ENCODE measurements at places on chromosomes 1 and 21.

GRCh38 chr1:98480271-98480670 is 181.2 kb upstream of the SNX7 start:
- no peak for DNase-seq

DNA sequence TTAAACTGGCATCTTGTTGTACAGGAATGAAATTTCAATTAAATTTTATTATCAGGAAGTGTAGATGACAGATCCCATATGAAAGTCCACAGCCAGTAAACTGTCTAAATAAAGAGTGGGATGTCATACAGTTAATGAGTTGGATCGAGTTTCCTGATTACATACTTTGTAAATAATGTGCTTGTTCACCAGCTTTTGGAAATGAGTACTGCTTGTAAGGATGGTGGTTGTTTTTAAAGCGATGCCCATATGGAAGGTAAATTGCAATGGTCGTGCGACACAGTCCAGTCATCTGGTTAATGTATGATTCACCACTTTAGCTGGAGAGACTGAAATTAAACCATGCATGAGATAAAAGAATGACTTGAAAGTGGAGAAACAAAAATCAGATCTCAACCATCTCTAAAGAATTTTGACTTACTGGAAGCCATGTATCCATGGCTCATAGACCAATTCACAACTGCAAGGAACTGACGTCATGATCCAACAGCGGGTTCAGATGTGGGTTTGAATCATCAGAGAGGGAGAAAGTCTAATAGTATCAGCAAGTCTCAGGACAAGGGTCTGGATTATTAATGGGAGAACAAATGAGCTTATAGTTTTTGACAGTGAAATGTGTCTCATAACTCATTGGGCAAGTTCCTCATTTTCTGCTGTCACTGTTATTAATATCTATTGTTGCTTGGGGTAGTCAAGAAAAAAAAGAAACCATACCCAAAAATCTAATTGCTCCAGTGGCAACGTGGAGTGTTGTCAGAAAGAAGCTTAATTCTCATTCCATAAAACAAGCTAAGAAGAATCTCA is 49.0 kb downstream of the MAP10 start:
- no peak for DNase-seq

DNA sequence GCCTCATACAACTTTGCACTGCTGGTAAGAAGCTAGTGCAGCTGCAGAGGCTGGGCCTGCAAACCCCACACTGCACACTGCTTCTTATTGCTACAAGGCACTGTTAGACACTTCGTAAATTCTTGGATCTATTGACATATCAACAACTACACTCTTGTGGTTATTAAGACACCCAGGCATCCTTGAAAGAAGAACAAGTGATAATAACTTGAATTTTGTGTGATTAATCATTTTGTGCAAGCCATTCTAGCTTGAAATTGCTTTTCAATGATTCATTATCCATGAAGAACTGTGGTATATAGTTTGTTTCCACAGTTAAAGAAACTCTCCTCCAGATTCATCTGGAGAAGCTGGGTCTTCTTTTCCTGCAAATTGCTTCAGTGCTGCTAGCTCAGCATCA is 33.7 kb upstream of the IFI44L start:
- DNase-seq, result no peak

- no peak for DNase-seq
Measured at GRCh38 chr1:101022294-101022693, 3.3 kb downstream of the DPH5 start.

DNA sequence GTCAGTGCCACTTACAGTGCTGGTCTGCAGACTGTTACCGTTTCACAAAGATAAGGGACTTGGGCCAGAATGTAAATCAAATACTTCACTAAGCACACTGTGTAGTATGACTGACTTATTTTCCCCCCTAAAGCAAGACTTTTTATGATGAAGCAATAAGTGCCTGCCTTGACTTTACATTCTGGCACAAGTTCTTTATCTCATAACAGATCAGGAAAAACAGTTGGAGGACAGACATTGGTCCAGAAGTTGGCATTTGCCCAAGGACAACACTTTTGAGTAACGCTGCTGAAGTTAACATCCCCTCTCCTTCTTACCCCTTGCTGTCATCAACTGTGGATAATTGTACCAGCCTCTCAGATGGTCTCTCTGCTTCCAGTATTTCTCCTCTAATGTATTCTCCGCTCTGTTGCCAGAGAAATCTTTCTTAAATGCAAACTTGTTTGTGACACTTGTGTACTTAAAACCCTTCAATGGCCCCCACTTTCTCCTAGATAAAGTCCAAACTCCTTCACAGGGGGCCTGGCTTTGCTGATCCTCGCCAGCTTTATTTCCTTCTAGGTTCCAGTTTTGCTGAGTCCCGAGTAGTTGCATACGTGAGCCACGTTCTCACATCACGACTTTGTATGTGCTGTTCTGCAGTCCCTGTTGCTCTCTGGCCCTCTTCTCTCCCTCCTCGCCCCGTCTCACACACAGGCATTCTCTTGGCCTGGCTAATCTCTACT is 45.7 kb downstream of the S1PR1 start:
- DNase-seq, result no peak

All from transverse colon (tissue), 4 donors.